ENCODE measurements at places on chromosomes 12 and 14.

GRCh38 chr12:127592245-127592644 lies 674.7 kb upstream of the TMEM132C start:
- DNase-seq: no peak

GRCh38 chr12:81588235-81589008 lies 170.7 kb downstream of the PPFIA2 start:
- peak; percentile 44 for DNase-seq

DNA sequence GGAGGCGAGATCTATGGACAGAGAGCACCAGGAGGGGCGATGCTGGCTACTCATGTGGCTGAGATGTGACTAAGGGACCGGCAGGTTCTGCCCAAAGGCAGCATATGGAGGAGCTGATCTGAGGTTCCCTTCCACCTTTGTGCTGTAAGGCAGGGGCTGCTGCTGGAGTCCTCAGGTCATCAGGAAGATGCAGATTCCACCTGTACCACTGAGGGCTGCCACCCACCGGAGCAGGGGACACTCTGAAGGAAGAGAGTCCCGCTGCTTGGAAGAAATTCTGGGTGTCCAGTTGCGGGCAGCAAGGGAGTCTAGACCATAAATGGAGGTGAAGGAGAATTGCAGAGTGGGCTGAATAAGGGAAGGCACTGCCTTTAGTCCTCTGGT lies 55.3 kb downstream of the PLEKHG3 start:
- no peak for DNase-seq

GRCh38 chr12:60349232-60349978 lies 753.6 kb downstream of the SLC16A7 start:
- no peak for DNase-seq

- DNase-seq: no peak
Observed at GRCh38 chr12:60437297-60437696, 841.5 kb downstream of the SLC16A7 start.

DNA sequence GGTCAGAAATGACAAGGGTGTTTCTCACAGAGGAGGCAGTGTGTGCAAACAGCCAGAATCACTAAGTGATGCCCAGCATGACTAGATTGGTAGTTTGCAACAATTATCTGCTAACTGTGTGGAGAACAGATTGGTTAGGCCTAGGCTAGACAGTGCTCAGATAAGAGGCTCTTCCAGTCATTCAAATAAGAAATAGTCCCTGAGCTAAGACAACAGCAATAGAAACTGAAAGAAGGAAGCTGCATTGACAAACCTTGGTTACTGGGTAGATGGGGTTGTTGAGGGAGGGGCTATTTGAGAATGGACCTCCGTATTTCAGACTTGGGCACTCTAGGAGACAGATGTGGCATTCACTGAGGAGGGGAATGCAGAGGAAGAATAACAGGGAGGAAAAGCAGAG lies 255.0 kb upstream of the NPAS3 start:
- no peak for DNase-seq

DNA sequence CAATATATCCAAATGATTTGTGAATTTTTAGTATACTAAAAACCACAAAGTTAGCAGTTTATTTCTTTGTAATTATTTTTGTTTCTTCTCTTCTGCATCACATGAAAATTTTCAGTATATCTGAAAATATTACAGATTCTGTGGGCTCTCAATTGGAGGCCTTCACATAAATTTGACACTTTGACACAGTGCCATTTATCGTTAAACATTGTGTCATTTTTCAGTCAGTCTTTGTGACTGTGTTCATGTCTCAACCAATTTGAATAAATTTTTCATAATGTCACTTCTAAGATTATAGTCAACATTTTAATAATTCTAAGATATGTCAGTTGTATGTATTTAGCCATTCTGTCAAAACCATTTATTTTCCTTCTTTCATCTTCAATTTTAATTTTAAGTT lies 1303.0 kb downstream of the LRFN5 start:
- no peak for DNase-seq

DNA sequence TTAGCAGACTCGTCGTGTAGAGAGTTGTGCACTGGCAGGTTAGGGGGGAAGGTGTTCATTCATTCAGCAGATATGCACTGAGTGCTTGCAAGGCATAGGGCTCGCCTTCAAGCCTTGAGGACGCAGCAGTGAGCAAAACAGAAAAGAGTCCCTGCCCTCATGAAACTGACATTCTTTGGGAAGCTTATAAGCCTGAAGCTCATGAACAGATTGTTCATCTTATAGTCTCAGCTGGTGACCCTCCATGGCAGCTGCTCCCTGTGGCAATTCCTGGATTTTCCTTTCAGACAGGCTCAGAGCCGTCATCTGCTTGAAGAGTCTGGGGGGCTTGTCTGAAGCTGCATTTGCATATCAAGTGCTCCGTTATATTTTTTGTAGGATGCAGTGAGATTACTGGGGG lies 148.4 kb downstream of the PRKCH start:
- DNase-seq: peak; percentile 58

- no peak for DNase-seq
Observed at GRCh38 chr14:105144666-105145380, 23.8 kb downstream of the JAG2 start.

DNA sequence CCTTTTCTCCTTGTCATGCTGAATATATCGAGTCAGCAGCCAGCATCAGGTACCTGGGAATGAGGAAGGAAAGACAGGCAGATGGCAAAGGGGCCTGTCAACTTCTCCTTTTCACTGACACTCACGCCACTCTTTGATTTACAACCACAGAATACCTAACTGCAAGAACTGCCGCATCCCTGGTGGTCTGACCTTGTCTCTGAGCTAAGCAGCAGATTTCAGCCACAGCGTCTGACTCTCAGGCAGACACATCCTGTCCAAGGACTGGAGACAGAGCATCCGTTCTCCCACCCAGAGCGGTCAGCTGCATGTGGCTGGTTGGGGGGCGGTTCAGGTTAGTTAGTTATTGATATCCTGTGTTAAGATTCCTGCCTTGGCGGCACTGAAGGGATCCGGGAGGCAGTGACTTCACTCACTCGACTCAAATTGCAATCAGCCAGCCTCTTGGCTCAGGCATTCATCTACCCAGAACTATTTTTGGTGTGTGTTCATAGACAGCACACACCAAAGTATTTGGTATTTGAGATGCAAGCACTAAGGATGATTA lies 11.2 kb upstream of the MAP1LC3B2 start:
- DNase-seq: peak; percentile 94
